ENCODE measurements at places on chromosomes 12 and 14. TPM values are rescaled to one million over a fixed set of nuclear protein-coding genes. Genes with fewer than 3 reads are reported as not detected.

Gene IFNG-AS1
- not detected for total RNA-seq

Gene KRT2
- total RNA-seq: not detected

Gene CLEC2A
- not detected for total RNA-seq

Gene GLT8D2
- total RNA-seq: 0.26 TPM

Gene TAS2R13
- total RNA-seq: 0.35 TPM

DNA sequence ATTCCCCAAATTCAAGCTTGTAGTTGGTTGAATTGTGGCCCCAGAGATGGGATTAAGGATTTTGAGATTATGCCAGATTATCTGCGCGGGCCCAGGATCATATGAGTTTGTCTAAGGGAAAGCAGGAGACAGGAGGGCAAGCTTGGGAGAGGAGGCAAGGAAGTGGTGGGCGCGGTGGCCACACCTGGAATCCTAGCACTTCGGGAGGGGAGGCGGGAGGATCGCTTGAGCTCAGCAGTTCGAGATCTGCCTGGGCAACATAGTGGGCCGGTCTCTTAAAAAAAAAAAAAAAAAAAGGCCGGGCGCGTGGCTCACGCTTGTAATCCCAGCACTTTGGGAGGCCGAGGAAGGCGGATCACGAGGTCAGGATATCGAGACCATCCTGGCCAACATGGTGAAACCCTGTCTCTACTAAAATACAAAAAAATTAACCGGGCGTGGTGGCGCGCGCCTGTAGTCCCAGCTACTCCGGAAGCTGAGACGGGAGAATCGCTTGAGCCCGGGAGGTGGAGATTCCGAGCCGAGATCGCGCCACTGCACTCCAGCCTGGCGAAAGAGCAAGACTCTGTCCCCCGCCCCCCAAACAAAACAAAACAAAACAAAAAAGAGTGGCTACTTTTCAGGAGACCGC lies 881 bp upstream of the PUS1 start:
- DNase-seq: no peak

DNA sequence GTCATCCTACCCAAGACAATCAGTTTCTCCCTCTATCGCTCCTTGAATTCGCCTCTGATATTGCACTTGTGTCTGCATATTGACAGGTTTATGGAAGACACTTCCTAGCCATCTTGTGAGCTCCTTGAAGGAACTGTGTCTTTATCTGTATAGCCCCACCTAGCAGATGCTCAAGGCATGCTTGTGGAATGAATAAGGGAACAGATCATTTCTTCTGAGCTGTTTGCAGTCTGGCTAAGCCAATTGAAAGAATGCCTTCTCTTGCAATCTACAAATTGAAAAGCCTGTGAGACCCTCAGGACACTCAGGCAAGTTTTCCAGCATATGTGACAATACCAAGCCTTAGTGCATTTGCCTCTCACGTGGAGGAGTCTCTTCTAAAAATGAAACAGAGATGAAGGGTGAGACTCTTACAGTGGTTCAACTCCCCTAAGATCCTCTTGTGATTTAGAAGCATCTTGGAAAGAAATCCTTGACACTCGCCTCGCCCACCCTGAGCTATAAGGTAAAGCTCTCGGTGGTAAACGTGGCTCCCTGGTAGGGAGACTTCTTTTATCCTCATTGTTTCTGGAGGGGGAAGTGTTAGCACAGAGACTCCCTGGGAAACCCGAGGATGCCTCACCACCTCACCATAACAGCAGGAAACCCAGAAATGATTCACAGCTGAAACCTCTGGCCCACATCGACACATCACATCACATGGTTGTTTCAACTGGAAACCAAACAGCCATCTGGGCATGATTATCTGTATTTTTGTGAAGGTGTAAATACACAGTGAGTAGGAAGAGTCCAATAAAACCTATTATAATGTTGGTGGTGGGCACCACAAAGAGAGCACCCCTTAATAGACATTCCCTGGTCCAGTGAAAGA lies 112.3 kb upstream of the BCL2L14 start:
- DNase-seq: no peak

DNA sequence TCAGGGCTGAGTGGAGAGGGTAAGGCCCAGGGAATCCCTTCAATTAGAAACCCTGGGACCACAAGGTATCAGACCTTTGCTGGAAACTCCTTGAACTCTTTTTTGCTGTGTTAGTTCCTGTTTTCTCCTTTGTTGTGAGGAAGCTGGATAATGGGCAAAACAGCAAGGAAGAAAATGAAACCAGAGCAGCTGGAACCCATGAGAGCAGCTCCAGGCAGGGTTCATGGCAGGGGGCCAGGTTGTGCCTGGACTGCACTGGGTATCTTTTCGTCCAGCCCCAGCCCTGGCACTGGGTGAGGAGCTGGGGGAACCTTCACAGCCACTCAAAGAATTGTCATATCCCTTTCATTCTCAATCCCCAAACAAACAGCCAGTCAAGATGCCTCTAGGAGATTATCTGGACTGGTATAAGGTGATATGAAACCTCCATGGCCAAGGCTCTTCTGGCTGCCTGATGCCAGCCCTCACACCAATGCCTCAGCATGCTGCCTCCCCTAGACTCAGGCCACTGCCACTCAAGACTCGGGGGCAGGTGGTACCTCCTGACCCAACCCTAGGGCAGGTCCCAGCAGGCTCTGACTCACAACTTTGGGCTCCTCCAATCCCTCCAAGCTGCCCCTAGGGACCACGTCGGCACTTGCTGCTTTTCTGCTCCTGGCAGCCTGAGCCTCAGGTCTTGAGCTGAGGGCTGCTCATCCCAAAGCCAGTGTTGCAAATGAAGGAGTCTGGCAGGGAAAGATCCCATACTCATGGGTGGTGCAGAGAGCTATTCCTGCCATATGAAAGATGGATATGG lies 16.5 kb downstream of the FAM186B start:
- DNase-seq: no peak

DNA sequence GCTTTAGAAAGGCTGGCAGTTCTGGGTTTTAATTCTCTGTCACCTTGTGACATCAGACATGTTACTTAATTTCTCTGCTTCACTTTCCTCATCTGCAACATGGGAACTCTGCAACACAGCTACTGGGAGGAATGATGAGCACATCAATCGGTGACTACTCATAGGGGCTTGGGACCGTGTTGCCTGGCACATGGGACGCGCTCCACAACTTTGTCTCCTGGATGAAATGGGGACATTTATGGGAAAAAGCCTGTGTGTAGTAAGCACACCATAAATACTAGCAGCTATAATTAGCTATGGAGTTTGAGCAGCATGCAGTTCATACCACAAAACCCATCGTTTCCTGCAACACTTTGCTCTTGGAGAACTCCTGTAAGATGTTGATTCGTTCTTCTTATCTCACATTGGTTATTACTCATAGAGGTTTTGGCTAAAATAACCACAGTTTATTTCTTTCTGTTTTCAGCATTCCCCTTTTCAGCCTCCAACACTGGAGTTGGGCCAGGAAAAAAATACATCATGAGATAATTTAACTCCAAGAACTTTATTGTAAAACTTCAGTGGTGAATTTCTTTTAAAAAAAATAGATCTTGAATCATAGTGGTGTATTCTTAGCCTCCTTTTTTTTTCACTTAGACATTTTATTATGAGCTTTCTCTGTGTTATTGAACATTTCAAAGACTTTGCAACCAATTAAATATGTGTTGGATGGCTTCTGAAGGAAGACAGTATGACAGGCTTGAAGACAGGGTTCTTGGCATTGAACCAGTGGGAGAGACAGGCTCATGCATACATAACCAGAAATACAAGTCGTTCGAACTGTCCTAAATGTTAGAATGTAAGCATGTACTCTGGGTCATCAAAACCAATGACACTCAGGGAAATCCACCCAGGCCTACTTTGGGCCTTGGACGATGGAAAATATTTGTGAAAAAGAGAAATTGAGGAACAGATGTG lies 72.7 kb downstream of the RIN3 start:
- DNase-seq: no peak

DNA sequence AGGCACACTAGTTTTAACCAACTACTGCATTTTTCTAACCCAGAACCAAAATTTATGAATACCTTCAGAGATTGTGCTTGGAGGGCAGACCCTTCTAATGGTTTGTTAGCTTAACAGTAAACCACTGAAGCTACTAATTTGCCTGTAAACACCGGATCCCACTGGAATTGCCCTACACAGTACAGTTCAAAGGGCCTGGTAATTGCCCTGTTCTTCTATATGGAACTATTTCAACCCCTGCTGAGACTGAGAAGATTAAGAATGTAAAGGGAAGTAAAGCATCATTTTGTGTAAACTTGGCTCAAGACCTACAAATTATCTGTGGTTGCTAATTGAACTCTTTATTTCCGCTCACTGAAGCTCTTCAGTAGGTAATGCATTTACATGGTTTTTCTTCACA lies 468.1 kb downstream of the NPAS3 start:
- DNase-seq: no peak

DNA sequence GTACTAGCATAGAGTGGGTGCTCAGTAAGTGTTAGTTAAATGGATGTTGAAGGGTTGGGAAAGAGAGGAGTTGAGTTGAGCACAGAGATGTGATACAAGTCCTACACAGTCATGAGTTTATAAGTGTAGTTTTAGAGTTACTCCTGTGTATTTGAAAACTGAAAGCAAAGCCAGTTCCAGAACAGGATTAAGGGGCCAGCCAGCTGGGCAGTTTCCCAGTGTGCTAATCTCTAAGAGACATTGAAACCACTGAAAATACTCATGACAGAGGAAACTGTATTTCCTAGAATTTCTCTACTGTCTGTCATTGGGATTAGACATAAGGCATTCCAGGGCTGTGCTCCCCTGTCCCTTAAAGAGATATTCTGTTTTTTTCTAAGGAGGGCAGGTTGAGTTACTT lies 101.0 kb downstream of the DERA start:
- DNase-seq: no peak

DNA sequence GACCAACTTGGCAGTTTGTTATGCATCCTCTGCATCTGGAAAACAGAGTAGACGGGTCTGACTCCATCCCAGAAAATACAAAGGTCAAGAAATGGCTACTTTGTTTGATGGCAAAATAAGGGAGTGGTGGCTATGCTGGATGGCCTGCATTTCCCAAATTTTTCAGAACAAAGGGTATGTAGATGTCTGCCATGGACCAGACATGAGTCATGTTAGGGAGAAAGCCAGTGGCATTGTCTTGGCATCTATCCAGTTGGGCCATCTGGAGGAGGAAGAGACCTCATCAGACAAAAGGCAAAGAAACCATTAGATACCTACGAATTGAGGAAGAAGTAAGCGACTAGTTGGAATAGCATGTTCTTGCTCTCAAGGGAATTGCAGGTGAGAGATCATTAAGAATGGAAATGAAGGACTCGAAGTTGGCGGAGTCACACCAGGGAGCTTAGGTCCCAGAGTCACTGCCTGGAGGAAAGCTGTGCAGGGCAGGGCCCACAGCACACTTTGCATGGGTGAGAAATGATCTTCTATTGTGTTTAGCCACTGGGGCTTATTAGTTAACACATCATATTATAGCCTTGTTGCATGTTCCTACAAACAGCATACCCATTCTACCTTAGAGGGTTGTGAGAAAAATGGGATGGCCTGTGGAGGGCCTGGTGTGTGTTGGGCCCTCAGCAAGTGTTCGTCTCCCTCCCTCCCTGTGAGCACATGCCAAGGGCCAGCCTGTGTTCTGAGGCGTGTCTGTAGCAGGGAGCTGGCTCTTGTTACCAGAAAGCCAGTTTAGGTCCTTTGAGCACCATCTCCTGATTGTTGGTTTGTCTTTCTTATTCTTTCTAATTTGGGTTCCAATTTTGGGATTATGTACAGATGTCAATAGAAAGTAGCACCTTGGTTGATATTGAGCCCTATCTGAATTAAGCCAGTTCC lies 119.4 kb downstream of the KTN1 start:
- no peak for DNase-seq

- DNase-seq: no peak
These were observed 187.4 kb upstream of the NTF3 start for GRCh38 chr12:5244513-5244972.

- no peak for DNase-seq
These were observed 938 bp downstream of the RALGAPA1 start for GRCh38 chr14:35808076-35808637.

- no peak for DNase-seq
These were observed at the start of gene ST8SIA1 for GRCh38 chr12:22334410-22335100. TSS of gene ST8SIA1 (minus strand) at chr12:22334707. CDS start at chr12:22334232, 475 bp downstream.

GRCh38 chr12:92866418-92866817 lies 62.7 kb downstream of the EEA1 start:
- DNase-seq: no peak

DNA sequence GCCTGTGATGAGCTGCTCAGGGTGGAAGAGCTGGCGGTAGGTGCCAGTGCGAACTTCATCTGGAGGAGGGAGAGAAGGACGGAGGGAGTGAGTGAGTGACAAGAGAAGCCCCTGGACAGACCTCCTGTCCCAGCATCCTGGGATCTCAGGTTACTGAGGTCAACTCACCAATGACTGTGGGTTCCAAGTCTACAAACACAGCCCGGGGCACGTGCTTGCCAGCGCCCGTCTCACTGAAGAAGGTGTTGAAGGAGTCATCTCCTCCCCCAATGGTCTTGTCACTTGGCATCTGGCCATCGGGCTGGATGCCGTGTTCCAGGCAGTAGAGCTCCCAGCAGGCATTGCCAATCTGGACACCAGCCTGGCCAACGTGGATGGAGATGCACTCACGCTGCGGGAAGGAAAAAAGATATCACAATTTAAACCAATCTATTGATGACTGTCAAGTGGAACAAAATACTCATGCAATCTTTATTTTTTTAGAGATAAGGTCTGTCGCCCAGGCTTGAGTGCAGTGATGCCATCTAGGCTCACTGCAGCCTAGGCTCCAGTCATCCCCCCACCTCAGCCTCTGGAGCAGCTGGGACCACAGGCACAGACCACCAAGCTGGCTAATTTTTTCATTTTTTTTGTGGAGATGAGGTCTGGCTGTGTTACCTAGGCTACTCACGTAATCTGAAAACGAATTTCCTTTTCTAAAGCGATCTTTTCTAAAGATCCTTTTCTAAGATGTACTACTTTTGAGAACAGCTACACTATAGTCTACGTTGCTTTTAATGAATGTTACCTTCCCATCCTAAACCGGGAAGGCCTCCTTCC lies 1.7 kb downstream of the TUBA1B start:
- DNase-seq: no peak

GRCh38 chr14:83120187-83120586 lies 1586.5 kb upstream of the SEL1L start:
- no peak for DNase-seq

DNA sequence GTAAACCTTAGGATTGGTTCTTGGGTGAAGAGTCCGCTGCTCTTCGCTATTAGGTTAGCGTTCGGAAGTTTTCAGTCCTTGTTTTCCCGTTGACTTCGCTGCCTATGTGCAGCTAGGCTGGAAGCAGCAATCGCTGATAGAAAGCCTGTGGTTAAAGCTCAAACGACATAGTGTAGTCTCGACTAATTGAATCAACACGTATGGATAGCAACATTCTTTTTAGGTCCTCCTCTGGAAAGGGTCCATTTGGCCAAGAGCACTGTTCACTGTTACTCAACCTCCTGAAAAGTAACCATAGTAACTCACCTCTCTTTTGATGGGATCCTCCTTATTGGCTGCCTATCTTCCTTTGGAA lies 355.5 kb downstream of the SNAPC1 start:
- DNase-seq: no peak
